ENCODE measurements at places on chromosomes 16 and 17. TPM values are rescaled to one million over a fixed set of nuclear protein-coding genes. Genes with fewer than 3 reads are reported as not detected.

GRCh38 chr16:85459529-85460251 lies 153.4 kb upstream of the GSE1 start:
- no peak for DNase-seq

- DNase-seq = peak; percentile 64
These were observed 505.8 kb upstream of the HSBP1 start for GRCh38 chr16:83301971-83302370.

DNA sequence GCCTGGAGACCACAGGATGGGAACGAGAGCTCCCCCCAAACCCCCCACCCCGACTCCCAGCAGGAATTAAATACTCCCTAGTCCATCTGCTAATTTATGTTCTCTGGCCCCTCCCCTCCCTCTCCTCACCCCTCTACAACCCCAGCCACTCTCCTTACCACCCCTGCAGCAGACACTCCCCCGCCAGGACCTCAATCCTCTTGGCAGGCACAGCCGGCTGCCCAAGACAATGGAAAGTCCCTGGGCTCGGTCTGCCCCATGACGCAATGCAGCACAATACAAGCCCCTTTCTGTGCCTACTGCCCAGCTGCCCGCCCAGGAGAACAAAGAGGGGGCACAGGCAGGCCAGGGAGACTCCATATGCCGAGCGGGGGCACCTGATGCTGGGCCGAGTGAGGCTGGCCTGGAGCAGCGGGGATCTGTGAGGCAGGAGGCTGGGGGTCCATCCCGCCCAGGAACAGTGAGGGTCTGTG lies 30.3 kb upstream of the CDC42EP4 start:
- peak; percentile 59 for DNase-seq

GRCh38 chr16:89219365-89219764 lies 1.9 kb downstream of the ZNF778 start:
- DNase-seq = peak; percentile 17

YBX2 gene
- total RNA-seq = under 0.01 TPM

TRAF4 gene
- 26.2 TPM for total RNA-seq

DNA sequence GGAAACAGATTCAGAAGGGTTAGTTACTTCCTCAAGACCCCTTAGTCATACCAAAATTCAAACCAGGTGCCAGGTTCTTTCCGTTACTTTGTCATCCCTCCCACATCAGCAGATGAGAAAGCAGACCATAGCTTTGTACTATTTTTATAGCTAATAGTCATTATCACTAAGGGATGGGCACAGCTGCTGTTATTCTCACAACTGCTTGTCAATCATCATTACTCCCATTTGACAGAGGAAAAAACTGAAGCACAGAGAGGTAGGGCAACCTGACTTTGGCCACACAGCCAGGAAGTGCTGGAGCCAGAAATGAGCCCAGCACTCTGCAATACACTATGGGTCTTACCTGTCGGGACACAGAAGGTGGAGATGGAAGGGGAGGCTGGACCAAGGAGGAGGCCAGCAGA lies 30.0 kb downstream of the TEKT5 start:
- DNase-seq = no peak

DNA sequence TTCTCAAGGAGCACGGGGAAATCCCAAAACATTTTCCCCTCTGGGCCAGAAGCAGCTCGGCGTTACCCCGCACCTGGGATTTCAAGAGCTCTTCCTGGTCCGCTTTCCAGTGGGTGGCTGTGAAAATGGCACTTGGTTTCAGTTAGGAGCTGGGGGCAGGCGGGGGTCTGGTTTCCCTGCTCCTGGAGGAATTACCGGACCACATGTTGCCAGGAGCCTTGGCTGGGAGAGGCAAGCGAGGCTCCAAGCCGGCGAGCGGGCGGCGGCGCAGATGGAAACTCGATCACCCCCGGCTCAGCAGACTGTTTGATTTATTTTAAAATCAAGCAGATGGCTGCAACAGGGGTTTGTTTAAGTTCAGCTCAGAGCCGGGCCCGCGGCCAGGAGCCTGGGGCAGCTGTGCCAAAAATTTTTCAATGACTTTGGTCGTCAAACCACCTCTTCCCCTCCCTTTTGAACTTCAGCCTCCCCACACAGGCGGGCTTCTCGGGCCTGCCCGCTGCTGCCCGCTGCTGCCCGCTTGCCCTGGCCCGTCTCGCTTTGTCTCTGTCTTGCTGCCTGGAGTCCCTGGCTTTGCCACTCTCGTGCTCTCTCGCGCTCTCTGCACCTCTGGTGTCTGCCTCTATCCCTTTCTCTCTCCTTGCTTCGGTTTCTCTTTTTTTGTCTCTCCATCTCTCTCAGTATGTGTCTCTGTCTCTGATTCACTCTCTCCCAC lies 108.0 kb upstream of the CIBAR2 start:
- DNase-seq = peak; percentile 48

DNA sequence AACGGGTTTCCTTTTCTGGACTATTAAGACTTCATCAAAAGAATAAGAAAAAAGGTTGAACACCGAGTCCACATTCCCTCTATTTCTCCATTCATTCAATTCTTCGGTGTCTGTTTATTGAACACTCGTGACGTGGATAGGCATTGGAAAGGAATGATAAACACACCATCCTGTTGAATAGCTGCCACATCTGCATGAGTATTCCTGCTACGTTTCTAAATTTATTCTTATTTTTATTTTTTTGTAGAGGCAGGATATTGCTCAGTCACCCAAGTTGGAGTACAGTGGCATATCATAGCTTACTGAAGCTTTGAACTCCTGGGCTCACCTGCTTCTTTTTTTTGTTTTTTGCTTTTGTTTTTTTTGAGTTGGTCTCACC lies 80.8 kb upstream of the CIBAR2 start:
- DNase-seq = peak; percentile 69

CIAO2B gene
- 176 TPM for total RNA-seq

GRCh38 chr16:61934601-61935000 lies 101.6 kb downstream of the CDH8 start:
- DNase-seq = no peak

DNA sequence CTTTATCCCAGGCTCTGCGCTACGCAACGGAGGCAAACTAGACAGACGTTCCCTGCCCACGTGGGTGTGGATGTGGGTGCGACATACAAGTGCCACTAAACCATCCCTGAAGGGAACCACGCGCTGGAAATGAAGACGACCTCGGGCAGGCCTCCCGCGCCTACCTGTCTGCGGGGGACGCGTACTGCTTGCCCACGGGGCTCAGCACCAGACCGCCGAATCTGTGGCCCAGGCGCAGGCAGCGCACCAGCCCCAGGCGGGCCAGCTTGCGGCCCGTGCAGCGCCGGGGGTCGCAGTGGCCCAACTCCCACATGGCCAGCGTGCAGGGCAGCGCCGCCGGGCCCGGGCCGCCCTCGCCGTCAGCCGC lies 480 bp downstream of the TSR3 start:
- DNase-seq = peak; percentile 13

ZG16B gene
- total RNA-seq = not detected

- DNase-seq = no peak
These were observed 6.4 kb downstream of the CUEDC1 start for GRCh38 chr17:57948555-57949420.

DNA sequence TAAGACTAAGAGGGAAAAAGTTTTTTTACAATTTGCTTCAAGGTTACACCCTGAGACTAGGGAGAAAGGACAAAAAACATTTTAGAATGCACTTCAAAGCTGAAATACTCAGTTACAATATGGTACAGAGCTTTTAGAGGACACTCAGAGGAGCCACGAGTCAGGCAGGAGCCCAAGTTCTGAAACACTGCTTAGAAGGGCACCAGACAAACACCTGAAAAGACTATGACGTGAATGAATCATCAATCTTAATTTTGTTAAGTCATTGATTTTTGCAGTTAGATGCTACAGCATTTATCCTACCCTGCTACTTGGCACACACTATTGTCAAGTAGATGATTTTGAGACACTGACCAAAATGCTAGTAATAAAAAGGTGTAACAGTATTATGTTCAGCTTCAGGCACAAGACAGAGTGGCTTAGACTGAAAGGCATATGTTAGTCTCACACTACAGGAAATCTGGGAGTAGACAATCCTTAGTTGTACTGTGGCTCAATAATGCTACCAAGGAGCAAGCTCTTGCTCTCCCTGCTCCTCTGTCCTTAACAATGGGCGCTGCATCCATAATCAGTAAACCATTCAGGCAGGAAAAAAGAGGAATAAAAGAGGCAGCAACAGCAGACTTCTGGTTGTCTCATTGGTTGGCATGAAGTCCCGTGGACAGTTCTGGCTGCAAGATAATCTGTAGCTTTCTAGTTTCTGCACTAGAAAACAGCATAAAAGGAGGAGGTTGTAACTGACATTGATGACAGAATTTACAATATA lies 151.8 kb downstream of the ABCA8 start:
- no peak for DNase-seq

GRCh38 chr17:12048843-12049473 lies 28.3 kb downstream of the MAP2K4 start:
- no peak for DNase-seq

DNA sequence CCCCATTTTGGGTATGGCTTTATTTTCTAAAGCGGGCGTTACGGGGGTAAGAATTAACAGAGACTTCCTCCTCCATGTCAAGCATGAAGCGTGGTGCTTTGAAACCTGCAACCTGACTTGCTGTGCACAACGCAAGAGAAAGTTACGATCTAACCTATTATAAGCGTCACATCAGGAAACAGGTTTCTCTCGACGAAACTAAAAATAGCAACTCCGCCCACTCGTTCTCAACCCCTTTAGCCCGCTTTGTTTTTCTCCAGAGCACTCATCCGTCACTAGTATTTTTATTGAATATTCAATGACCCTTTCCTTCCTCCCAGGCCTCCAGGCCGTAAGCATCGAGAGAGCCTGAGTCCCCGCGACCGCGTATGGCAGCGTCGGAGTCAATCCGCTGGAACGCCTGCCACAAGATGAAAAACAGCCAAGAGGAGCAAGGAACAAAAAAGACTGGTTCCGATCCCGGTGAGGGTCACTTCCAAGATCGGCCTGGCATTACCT lies 555 bp downstream of the NUP88 start:
- peak; percentile 89 for DNase-seq

DNA sequence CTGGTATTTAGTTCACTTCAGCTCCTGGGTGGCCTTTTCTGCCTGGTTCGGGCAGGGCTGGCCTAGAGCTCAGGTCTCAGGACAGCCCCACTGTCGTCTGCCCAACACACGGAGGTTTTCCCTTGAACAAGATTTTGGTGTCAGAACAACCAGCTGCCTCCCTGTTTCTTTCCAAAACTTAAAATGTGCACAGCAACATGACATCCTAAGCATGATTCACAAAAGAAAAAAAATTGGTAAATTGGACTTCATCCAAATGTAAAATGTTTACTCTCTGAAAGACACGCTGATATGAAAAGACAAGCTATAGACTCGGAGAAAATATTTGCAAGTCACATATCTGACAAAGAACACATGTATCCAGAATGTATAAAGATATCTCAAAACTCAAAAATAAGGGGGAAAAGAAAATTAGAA lies 197.8 kb upstream of the CHMP6 start:
- peak; percentile 78 for DNase-seq

- DNase-seq = peak; percentile 55
These were observed 9.6 kb upstream of the ZFHX3 start for GRCh38 chr16:73057291-73058210.

CCL15 gene
- total RNA-seq = not detected

ITGA2B gene
- 0.22 TPM for total RNA-seq

- DNase-seq = no peak
These were observed 3.6 kb upstream of the POLG2 start for GRCh38 chr17:64500487-64500859.

- peak; percentile 100 for DNase-seq
These were observed 441 bp upstream of the PLEKHH3 start for GRCh38 chr17:42677012-42677857.

- DNase-seq = no peak
These were observed 179.5 kb downstream of the NTN1 start for GRCh38 chr17:9200699-9201359.

KCNAB3 gene
- 0.40 TPM for total RNA-seq

DNA sequence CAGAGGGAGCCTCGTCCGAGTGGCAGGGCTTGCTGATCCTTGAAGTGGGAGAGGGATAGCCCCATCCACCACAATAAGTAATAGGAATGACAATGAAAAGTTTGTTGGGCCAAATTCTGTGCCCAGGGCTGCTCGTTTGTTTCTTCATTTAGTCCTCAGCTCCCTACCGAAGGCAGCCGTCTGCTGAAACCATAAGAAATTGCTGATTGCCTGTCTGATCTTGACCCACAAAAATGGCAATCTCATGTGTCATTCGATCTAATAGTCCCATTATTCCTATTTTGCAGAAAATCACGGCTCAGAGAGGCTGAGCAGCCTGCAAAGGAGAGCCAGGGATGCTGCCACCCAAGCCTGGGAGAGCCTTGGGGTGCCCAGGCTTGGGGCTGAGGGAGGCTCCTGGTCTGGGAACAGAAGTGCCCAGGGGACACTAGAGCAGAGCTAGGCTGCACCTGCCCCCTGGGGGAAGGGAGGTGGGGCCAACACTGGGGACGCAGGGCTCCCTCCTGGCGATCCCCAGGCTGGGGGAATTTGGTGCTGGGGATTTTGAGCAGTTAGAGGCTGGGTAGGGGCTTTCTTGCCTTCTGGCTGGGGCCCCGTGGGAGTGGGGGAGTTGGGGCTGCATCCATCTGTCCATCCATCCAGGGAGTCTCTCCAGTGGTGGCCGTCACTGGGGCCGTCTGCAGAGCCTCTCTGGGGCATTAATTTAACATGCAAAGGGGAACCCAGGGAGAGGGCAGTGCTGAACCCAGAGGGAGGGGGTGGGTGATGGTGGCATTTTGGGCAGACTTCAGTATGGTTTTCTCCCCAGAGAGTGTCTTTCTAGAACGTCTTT lies 53.5 kb downstream of the SOCS1 start:
- DNase-seq = no peak

DNA sequence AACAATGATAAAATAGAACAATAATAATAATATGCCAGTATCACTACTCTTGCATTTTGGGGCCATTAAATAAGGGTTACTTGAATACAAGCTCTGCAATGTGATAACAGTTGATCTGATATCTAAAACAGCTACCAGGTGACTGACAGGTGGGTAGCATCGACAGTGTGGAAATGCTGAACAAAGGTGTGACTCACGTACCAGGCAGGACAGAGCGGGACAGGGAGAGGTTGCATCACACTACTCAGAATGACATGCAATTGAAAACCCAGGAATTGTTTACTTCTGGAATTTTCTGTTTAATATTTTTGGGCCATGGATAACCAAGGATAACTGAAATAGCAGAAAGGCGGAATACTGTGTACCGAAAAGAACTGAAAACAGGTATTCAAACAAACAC lies 15.8 kb upstream of the ZNF19 start:
- DNase-seq = no peak

DNA sequence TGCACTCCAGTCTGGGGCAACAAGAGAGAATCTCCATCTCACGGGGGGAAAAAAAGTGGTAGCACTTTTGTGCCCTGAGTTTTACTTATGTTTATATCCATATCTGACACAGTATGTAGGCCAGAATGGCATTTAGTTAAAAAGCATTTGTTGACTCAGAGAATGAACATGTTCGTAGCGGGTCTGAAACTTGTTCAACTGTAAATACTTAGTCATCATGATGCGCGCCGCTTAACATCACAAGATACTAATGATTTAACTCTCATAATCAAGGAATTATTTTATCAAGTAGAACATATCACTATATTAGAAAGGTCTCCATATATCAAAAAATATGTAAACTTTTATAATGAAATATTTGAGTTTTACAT lies 55.3 kb upstream of the ITGA2B start:
- DNase-seq = no peak

RGS11 gene
- 0.20 TPM for total RNA-seq

Data from lung microvascular endothelial cell (primary cell).